ENCODE measurements at places on chromosomes 5 and 9.

GRCh38 chr9:131273146-131273855, 3.0 kb downstream of the FAM78A start:
- no peak for DNase-seq

GRCh38 chr5:36939969-36940858, 63.6 kb downstream of the NIPBL start:
- DNase-seq: no peak

DNA sequence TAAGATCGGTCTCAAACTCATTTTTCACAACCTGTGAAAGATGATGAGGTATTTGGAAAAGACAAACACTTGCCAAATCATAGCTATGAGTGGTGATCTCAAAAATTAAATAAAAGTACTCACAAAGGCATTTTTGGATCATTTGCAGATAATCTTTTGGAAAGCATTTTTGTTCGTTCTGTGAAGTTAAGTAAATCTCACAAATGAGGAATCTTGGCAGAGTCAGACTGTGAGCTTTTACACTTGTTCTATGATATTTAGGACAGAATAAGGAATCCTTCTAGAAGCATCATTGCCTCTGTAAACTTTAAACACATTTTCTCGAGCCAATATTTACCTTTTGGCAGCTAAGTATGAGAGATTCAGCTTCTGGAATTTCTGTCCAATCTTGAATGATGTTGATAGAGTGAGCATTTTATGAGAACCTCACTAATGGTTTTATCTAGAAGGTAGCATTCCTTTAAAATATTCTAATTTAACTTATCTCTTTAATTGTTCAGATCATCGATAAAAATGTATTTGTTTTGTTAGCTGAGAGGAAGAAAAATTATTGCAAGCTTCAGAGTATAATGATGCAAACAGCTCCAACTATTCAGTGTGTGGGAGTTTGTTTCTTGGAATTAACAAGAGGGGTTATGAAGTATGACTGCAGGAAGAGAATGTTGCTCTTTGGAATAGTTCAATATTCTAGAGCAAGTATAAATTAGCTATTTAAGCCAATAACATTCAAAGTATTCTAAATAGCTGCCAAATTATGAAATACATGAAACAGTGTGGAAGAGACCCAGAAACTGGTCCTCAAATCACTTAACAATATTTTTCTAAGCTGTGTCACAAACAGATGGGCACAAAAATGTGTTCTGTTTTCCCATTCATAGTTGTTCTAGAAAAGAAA, 48.6 kb upstream of the SLCO6A1 start:
- DNase-seq: no peak

- peak; percentile 21 for DNase-seq
Measured at GRCh38 chr9:89606624-89607311, 2.0 kb downstream of the GADD45G start.

GRCh38 chr5:122439645-122440044, 127.6 kb downstream of the SNCAIP start:
- DNase-seq: no peak

GRCh38 chr9:87529671-87530070, 32.0 kb downstream of the DAPK1 start:
- no peak for DNase-seq

GRCh38 chr5:105544300-105544699, 1981.7 kb upstream of the NUDT12 start:
- no peak for DNase-seq

DNA sequence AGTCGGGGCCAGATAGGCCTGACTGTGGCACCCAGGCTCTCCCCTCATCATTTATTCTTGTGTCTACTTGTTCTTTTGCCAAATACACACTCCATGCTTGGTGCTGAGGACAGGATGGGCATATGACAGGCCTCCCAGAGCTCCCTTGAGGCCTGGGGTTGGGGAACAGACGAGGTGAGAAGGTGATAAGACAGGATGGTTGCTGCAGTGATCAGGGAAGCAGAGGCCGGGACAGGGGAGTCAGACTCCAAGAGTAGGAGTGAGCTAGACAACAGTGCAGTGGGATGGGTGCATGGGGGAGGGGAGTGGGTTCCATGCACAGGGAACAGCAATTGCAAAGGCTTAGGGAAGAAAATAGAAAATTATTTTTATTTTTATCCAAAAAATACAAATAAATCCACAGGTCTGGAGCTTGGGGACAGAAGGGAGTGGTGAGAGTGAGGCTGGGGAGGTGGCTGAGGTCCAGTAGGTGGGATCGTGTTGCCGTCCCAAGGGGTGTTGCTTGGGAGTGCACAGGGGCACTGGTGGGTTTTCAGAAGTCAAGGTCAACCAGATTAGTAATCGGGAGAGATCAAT, 3.4 kb upstream of the AMBP start:
- DNase-seq: no peak

DNA sequence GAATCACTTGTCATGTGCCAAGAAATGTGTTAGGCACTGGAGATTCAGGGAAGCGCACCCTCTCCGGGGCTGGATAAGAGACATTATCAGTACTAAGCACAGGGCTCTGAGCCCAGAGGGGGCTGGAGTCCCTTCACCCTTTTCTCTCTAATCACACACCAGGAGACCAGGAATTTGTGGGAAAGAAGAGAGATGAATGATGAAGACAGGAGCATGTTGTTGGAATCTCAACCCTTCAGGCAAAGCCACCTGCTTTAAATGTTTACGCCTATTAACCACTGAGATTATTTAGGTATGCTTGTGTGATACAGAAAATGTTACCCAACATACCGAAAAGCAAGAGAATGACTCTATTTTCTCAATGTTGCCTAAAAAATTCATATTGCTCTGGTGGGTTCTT, 119.8 kb downstream of the ENTREP1 start:
- DNase-seq: no peak

GRCh38 chr9:130662099-130662969, 2.1 kb upstream of the PRDM12 start:
- DNase-seq: no peak

All from activated CD4-positive, alpha-beta T cell treated with anti-CD3 and anti-CD28 coated beads for 4 hours (primary cell).